ENCODE measurements at places on chromosomes 12 and 14.
A peak's percentile ranks its signal among the peaks of the same experiment; 100 is the strongest.

GRCh38 chr12:80412343-80412953, 31.6 kb upstream of the PTPRQ start:
- peak; percentile 24 for DNase-seq

DNA sequence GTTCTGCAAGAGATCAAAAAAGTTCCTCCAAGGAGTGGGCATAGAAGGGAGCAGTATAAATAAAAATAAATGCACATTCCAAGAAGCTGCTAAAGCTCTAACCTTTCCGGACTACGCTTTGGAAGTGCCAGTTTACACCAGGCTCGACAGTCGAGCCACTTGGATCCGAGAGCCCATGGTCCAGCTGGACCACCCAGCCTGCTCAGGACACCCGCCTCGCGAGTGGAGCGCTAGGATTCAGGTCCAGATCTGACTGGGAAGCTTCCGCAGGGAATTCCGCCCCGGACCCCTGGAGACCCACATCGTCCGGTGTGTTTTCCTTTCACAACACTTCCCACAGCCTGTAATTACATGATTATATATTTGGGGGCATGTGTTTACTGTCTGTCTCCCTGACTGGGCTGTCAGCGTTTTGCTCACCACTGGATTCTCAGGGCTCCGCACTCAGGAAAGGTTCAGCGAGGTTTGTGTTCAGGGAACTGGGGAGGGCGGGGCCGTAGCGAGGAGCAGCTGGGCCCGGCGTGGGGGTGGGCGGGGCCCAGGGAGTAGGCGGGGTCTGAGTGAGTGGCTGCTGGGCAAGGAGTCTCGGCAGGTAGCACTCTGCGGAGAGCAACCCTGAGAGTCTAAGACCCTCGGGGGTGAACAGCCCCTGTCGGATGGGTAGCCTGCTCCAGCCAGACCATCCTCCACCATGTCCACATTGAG, 52.3 kb upstream of the TMEM263 start:
- DNase-seq: peak; percentile 59

GRCh38 chr12:70338531-70338930, 27.6 kb upstream of the KCNMB4 start:
- DNase-seq: no peak

DNA sequence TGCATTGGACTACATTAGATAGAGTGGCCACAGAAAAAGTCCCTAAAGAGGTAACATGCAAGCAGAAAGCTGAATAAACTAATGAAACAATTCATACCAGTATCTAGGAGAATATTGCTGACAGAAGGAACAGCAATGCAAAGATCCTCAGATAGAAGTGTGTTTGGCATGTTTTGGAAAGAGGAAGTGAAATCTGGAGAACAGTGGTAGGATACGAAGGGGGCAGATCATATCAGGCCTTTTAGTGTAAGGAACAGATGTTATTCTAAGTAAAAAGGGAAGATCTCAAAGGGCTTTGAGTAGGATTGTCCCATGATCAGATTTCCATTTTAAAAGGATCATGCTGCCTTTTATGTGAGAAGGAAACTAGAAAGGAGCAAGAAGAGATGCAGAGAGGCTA, 342.9 kb downstream of the PAWR start:
- no peak for DNase-seq

- DNase-seq: no peak
These were observed 35.9 kb downstream of the SLC8B1 start for GRCh38 chr12:113298861-113299545.

DNA sequence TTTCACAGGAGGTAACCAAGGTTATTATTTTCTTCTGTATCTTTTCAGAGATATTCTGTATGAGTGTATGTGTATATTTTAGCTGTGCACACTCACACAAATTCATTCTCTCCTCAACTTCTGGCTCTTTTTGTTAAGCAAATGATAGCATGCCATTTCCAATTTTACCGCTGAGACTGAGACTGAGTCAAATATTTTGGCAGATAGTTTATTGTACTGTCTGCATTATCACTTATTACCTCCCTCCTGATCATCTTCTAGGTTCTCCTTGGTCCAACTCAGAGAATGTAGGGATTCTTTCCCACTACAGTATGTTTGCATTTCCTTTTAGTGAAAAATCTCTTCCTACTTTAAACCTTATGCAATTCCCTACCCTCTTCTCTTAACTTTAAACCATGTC, 33.3 kb downstream of the DACT1 start:
- DNase-seq: no peak

GRCh38 chr12:29617407-29617803, 119.9 kb upstream of the OVCH1 start:
- no peak for DNase-seq
